Neuronal stem cell (in vitro differentiated cells): ENCODE measurements at places on chromosomes 11 and 22.

DNA sequence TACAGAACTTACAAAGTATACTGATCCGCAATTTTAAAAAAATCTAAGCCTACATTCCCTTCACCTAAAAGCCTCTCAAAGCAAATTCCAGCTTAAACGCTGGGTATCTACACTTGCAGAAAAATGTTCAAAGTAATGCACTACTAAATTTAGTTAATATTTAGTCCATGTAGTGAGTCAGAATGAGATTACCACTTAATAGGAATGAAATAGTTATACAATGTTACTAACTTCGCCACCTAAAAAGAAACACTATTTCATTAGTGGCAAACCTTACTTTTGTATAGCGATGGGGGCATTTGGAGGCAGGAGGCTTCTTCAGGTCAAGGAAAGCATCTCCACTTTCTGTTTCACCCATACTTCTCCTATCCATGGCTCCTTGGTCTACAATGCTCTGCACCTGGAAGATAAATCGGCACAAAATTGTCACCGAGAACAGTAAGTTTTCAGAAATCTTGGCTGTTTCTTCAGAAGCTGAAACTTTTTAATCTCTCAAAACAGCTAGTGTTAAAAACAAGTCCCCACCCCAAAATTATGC, 1.2 kb downstream of the EIF4ENIF1 start:
- peaks cover 9% of the 10 kb centered on the region for H3K4me1 ChIP-seq
- H3K27me3 ChIP-seq: no peaks in the 10 kb centered on the region
- peaks cover 44% of the 10 kb centered on the region for H3K36me3 ChIP-seq
- DNase-seq: no peak

- no peak overlapping the region for H3K4me3 ChIP-seq
- no peaks in the 10 kb centered on the region for H3K27me3 ChIP-seq
- no peak for DNase-seq
- no peak overlapping the region for H3K27ac ChIP-seq
- H3K36me3 ChIP-seq: no peaks in the 10 kb centered on the region
- no peaks in the 10 kb centered on the region for H3K4me1 ChIP-seq
These were observed 245.4 kb downstream of the GRIK4 start for GRCh38 chr11:120756931-120757330.

DNA sequence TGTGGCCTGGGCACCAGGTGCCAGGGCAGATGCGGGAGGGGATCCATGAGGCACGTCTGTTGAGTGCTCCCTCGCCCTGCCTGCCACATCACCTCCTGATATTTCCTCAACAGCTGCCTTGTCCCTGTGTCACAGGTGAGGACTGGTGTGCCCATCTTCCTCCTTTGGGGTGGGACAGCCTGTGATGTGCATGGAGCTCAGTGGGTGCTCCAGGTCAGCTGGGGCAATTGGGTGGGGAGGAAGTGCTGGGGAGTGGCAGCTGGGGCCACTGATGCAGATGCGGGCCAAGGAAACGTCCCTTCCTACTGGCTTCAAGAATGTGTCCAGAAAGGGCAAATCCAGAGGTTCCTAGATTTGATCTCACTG, 83.6 kb downstream of the MORC2 start:
- no peaks in the 10 kb centered on the region for H3K27me3 ChIP-seq
- H3K36me3 ChIP-seq: no peaks in the 10 kb centered on the region

DNA sequence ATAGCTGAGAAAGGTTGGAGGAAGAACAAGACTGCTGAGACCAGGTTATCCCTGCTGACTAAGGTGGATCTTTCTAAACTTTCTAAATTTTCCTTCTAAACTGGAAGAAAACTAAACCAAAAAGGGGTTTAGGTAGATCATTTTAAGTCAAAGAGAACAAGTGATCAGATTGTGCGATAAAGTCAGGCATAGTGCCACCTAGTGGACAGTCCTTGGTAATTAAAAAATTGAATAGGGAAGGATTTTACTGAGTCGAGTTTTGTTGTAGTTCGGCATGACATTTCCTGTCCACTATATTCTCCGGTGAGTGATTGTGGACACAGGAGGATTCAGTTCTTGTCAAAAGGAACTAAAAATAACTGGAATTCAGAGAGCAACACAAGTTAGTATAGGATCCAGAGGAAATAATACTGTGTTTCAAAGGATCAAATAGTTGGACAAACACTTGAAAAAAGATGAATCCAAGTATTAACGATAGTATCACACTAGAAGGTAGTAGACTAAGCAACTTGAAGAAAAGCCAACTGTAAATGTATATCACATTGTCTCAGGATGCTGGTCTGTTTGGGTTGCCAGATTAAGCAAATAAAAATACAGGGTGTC, 1236.4 kb downstream of the FAM181B start:
- no peak overlapping the region for H3K27ac ChIP-seq
- no peaks in the 10 kb centered on the region for H3K36me3 ChIP-seq
- H3K27me3 ChIP-seq: no peaks in the 10 kb centered on the region
- H3K4me1 ChIP-seq: no peaks in the 10 kb centered on the region
- peak; percentile 30 for DNase-seq

DNA sequence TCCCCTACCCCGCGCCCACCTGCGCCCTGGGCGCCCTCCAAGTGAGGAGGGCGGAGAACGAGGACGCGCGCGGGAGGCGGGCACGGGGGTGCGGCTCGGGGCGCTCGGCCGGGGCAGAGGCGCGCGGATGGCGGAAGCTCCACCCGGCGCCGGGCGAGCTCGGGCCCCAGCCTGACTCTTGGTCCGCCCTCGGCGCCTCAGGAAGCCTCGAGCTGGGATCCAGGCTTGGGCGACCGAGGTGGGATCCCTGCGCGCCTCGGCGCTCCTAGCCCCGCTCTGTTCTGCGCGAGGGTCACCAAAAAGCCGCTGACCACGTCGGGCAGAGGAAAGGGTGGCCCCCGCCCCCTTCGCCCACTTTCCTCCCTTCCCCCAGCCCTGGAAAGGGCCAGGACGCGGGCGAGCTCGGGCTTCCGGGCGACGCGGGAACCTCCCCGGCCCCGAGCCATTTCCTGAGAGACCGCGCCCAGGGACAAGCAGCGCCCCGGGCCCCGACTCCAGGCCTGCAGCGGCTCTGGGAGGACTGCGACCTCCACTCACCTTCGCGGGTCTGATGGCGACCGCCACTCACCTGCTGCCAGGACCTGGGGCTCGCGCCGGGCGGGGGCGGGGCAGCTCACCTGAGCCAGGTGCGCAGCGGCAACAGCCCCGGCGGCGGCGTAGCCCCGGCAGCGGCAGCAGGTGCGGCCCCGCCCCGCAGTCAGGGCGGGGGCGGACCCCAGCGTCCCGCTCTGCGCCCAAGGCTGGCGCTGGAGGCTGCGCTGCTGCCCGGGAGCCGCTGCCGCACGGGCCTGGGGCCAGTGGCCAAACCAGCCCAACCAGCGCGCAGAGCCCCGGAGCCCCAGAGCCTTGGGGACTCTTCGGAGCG, 2.2 kb upstream of the SIGIRR start:
- H3K4me3 ChIP-seq: peak overlapping the region; percentile 31
- no peaks in the 10 kb centered on the region for H3K4me1 ChIP-seq
- no peak for DNase-seq
- peaks cover 15% of the 10 kb centered on the region for H3K27me3 ChIP-seq

DNA sequence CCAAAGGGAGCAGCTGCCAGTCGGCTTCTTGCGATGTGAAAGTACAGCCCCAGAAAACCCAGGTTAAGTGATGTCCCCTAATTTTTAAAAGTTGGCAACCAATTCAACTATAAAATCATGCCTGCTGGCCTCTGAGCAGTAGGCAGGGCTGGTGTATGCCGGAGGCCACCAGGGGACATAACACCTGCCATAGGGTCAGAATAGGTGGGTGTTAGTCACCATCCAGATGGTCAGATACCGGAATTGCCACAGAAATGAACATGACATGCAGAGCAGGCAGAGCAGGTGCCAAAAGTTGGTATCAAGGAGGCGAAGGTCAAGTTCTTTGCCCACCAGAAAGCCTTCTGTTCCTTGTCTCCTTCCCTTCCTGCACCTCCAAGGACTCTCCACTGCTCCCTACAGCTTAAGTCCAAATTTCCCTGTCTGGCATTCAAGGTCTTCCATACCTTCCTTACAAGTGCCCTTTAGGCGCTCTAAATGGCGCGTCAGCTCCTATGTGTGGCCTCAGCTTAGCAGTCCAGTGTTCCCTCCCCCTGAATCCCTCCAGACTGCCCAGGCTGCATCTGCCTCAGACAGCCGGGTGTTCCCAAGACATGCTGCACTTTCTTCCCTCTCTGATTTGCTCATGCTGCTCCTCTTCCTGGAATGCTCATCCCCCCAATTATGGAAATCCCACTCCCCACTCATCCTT, 45.1 kb downstream of the PTPRJ start:
- no peak overlapping the region for H3K4me3 ChIP-seq
- H3K27ac ChIP-seq: no peak overlapping the region
- DNase-seq: no peak
- H3K36me3 ChIP-seq: no peaks in the 10 kb centered on the region
- H3K4me1 ChIP-seq: peaks cover 9% of the 10 kb centered on the region

- DNase-seq: peak; percentile 54
- H3K27me3 ChIP-seq: no peaks in the 10 kb centered on the region
- H3K36me3 ChIP-seq: peaks cover 97% of the 10 kb centered on the region
- no peak overlapping the region for H3K27ac ChIP-seq
- H3K4me3 ChIP-seq: no peak overlapping the region
- no peaks in the 10 kb centered on the region for H3K4me1 ChIP-seq
These were observed 48.5 kb downstream of the APOL1 start for GRCh38 chr22:36301384-36301828.

DNA sequence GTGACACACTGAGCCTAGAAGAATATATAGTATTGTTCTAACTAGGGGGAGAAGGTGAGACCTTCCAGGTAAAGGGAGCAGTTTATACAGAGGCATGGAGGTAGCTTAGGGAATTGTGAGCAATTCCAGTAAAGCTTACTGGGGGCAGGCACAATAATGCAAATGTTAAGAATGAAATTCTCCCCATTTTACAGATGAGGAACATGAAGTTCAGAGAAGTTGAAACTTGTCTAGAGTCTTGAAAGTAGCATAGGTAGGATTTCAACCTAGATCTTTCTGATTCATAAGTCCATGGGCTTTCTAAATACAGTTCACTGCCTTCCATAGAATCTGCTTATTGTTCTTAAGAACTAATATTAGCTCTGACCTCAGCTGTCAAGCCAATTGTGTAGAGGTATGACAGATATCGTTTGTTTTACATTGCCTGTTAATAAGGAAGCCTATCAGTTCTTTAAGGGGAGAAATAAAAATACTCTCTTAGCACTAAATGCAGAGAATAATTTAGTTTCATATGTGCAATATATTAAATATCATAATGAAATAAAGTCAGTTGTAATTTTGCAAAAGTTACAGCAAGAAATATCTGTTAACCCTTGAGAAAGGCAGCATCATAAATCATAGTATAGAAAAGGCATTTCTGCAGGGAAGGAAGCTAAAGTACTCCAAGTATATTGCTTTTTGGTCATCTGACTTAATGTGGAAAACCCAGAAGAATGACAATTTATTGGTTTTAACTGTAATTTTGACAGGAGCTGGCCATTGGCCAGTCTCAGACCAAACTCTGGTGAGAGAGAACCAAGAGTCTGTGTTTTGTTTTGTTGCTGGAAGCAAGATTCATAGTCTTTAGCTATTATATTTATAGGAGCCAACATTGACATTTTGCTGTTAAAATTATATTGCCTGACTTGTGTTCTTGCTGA, 181.8 kb downstream of the UVRAG start:
- no peak overlapping the region for H3K27ac ChIP-seq
- H3K27me3 ChIP-seq: no peaks in the 10 kb centered on the region
- H3K4me3 ChIP-seq: no peak overlapping the region
- DNase-seq: no peak
- H3K4me1 ChIP-seq: no peaks in the 10 kb centered on the region

- H3K27me3 ChIP-seq: no peaks in the 10 kb centered on the region
- peaks cover 11% of the 10 kb centered on the region for H3K4me1 ChIP-seq
- no peak overlapping the region for H3K27ac ChIP-seq
- H3K4me3 ChIP-seq: peak overlapping the region; percentile 92
- no peaks in the 10 kb centered on the region for H3K36me3 ChIP-seq
These were observed 995 bp downstream of the TMEM134 start for GRCh38 chr11:67468056-67468455.

GRCh38 chr11:104343578-104343977, 179.6 kb upstream of the PDGFD start:
- no peaks in the 10 kb centered on the region for H3K4me1 ChIP-seq
- H3K36me3 ChIP-seq: no peaks in the 10 kb centered on the region
- H3K27ac ChIP-seq: no peak overlapping the region
- no peaks in the 10 kb centered on the region for H3K27me3 ChIP-seq
- no peak overlapping the region for H3K4me3 ChIP-seq
- no peak for DNase-seq

GRCh38 chr22:38835888-38836301, 7.9 kb downstream of the NPTXR start:
- H3K27ac ChIP-seq: no peak overlapping the region
- H3K4me3 ChIP-seq: no peak overlapping the region
- no peaks in the 10 kb centered on the region for H3K4me1 ChIP-seq

GRCh38 chr11:19110295-19110694, 6.7 kb upstream of the ZDHHC13 start:
- H3K36me3 ChIP-seq: no peaks in the 10 kb centered on the region
- H3K27me3 ChIP-seq: no peaks in the 10 kb centered on the region
- DNase-seq: no peak

GRCh38 chr11:57588046-57588710, 9.3 kb upstream of the SERPING1 start:
- H3K27ac ChIP-seq: no peak overlapping the region
- no peaks in the 10 kb centered on the region for H3K36me3 ChIP-seq
- DNase-seq: no peak
- peaks cover 12% of the 10 kb centered on the region for H3K4me1 ChIP-seq
- H3K4me3 ChIP-seq: no peak overlapping the region

GRCh38 chr11:26227301-26227746, 104.6 kb upstream of the ANO3 start:
- no peaks in the 10 kb centered on the region for H3K36me3 ChIP-seq
- H3K4me3 ChIP-seq: no peak overlapping the region
- no peak overlapping the region for H3K27ac ChIP-seq
- no peaks in the 10 kb centered on the region for H3K4me1 ChIP-seq
- DNase-seq: no peak
- no peaks in the 10 kb centered on the region for H3K27me3 ChIP-seq

DNA sequence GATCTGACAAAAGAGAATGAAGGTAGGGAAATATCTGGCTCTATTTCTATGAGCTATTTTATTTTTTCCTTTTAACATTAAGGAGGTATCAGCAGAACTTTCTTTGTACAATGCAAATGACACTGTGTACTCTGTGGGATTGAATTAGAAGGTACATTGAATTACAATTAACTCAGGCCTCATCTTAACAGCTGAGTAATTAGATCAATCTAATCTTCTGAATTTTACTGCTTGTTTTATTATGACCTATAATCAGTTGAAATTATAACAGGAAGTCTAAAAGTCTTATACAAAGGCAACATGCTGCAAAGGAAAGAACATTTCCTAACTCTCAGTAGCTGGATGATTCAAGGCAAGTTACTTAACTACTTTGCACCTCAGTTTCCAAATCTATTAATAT, 69.8 kb downstream of the RELT start:
- H3K27ac ChIP-seq: no peak overlapping the region
- no peak for DNase-seq
- no peaks in the 10 kb centered on the region for H3K36me3 ChIP-seq
- no peaks in the 10 kb centered on the region for H3K27me3 ChIP-seq

DNA sequence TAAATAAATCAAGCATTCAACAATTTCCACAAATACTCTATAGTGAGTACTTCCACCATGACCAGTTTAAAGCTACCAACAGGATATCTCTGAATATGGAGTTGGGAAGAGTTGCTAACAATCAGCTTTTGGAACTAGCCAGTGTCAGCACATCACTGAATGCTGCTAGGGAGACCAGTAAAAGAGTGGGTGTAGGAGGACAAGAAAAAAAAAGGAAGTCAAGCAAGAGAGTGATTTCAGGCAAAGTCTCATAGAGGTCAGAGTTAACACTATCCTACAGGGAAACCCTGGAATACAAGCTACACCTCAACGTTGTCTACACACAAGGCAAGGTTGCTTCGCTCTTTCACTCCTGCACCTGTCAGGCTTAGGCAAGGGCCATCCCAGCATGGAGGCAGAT, 24.2 kb downstream of the EIF3F start:
- no peak overlapping the region for H3K4me3 ChIP-seq
- H3K4me1 ChIP-seq: no peaks in the 10 kb centered on the region
- H3K27me3 ChIP-seq: no peaks in the 10 kb centered on the region
